ENCODE measurements at places on chromosomes 6 and 20.

GRCh38 chr6:89952105-89952671 lies 57.9 kb downstream of the GJA10 start:
- no peak for DNase-seq

- DNase-seq = no peak
Observed at GRCh38 chr20:11352041-11352440, 565.7 kb upstream of the BTBD3 start.

DNA sequence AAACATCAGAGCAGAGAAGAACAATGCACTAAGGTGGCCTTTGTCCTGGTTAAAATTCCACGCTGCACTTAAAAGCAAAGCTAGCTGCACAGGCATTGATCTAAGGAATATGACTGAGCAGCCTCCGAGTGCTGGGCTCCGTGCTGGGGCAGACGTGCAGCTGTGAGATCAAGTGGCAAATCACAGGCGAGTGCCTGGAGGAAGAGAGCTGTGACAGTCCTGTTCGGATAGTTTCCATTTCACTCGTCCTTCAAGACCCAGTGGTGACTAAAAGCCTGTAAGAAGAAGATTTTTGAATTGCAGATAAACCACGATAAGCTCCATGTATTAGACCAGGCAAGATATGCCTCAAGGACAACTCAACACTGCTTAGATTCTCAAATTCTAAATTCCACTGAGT lies 247.9 kb downstream of the ANKRD60 start:
- no peak for DNase-seq

GRCh38 chr6:30272032-30272431 lies 54.7 kb upstream of the TRIM39 start:
- no peak for DNase-seq

GRCh38 chr6:11288065-11288464 lies 55.6 kb upstream of the NEDD9 start:
- no peak for DNase-seq

DNA sequence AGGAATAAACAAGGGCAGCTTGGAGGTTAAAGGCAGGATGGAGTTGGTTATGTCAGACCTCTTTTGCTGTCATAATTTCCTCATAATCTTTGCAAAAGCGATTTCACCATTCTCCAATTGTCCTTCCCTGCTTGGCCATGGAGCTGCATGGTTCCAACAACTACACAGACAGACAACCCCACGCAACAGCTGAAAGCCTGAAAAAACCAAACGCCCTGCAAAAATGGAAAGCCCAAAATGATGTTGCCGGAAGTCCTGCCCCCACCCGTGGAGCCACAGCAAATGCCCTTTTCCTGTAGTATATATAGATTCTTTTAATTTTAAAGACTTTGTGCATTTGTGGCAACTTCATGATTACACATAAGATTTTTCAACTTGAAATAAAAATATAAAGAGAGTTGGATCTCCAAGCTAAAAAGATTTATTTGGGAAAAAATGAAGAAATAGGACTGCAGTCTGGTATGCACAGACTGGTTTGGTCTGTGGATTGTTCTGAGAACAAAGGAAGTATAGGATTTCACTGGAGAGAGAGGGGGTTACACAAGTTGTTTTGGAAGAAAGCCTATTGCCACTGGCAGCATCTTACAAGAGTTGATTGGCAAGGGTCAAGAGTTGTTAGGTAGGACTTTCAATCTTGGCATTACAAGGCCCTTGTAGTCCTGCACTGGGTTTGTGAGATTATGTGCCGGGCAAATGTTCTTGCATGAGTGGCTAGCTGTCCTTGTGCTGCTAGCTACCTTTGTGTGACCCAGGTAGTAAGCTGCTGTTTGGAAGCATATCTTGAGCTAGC lies 190.0 kb downstream of the C6orf118 start:
- DNase-seq = no peak

DNA sequence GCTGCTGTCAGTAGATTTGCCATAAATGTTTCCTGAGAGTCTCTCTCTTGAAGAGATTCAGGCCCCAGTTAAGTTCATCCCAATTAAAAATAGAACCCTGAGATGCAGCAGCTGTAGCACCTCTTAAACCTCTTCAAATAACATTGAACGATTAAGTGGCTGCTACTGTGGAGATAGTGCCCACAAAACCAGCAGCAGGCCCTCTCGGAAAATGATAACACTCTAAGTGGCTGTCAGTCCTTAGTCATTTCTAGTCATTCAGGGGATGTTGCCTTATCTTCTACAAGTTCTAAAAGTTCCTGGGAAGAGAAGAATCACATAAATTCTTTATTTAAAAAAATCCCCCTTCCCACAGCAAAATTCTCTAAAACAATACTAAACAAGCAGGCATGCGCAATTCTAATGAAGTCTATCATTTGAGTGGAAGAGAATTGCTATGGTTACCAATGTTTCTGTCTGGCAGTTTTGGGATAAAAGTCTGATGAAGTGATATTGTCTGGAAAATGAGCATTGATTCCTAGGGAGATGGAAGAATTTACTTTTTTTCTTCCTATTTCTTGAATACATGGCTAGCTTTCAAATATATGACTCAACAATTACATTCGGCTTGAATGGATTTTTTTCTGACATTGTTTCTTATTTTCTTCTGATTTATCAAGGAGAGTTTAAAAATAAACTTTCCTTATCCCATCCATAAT lies 131.9 kb downstream of the TRMT11 start:
- DNase-seq = no peak

DNA sequence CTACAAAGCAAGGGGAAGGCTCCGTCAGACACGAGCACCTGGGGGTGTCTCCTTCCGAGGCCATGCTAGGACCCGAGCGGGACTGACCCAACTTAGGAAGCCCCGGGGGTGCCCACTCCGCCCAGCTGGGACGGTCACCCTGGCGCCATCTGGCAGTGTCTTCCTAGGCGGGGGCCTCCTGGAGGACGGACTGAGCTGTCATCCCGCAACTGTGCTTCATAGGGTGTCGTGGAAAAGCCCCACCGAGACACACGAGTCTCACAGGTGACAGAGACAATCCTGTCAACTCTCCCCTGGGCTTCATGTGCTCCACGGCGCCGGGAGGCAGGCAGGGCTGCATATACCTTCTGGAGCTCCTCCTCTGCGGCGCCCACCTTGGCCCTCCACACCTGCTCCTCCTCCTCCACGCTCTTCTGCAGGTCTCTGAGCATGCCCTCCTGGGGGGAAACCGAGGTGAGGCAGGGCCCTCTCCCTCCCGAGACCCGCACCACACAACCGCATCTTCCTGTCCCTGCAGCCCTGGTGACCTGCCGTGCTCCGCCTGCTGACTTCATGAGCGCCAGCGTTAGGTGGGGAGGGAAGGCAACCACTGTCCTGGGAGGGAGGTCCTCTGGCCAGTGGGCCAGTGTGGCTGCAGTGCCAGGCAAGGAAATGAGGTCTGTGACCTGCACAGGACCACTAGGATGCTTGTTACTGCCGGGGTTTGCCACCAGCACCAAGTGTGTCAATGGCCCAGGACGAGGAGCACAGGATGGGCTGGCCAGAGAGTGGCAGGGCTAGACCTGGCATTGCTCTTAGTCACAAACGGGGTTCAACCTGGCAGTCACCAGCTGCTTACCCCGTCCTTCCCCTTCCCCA lies 50.7 kb downstream of the DSTN start:
- DNase-seq = no peak

- no peak for DNase-seq
Observed at GRCh38 chr6:3140201-3140600, 17.1 kb downstream of the TUBB2A start.

- DNase-seq = no peak
Observed at GRCh38 chr6:14758421-14759081, 487.3 kb upstream of the JARID2 start.

DNA sequence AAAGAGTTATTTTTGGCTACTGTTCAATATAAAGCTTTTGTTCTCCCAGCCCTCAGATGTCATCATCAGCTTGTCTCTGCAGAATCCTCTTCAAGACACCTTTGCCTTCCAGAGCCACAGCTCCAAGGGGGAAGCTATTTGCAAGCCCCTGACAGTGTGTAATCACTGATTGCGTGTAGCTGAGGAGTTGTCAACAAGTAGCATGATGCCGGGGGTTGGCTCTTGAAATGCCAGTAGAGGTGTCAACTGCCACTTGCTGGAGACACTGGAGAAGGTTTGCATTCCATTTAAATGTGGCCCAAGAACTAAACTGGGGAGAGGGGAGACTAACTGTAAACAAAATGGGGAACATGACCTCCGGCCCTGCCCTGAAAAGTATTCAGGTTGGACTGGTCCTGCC lies 44.3 kb upstream of the PDYN start:
- no peak for DNase-seq

GRCh38 chr6:144232176-144232831 lies 52.8 kb upstream of the UTRN start:
- DNase-seq = no peak

GRCh38 chr6:15046751-15047150 lies 199.1 kb upstream of the JARID2 start:
- DNase-seq = no peak

DNA sequence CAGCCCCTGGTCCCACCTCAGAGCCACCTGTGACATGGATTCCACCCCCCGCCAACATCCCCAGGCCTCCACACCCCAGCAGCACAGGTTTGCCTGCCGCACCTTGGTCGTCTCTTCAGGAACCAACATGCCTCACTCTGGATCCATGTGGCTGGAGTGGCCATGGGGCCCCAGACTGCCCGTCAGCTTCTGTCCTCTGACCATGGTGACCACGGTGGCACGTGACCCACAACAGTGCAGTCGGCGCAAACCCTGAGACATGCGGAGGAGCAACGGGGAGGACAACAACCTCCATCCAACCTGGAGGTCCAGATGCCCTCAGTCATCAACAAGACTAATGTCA lies 85.6 kb downstream of the ANKRD60 start:
- DNase-seq = no peak

GRCh38 chr6:22082218-22082617 lies 214.6 kb downstream of the PRL start:
- DNase-seq = no peak

- no peak for DNase-seq
Observed at GRCh38 chr6:53309059-53309900, 39.5 kb downstream of the ELOVL5 start.

- no peak for DNase-seq
Observed at GRCh38 chr20:33162753-33163152, 5.2 kb upstream of the BPIFA2 start.

DNA sequence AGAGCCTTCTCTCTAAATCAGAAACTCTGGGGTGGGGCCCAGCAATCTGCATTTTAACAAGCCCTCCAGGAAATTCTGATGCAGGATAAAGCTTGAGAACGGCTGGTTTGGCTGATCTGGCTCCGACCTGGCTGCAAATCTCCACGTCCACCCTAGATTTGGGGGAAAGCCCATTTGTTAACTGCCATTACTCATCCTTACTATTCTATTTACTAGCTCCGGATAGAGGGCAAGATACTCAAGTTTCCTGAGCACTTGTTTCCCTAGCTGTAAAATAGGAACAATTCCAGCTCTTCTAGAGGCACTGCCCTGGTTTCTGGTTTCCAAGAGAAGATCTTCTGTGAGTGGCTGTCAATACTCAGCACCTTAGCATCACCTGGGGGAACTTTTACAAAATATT lies 44.4 kb downstream of the DAAM2 start:
- DNase-seq = no peak

GRCh38 chr6:75481936-75482593 lies 11.5 kb downstream of the FILIP1 start:
- DNase-seq = no peak
